Activated T-helper 1 cell treated with Interleukin-2 at 50 U/mL for 16 hours (primary cell): ENCODE measurements at places on chromosomes 2 and 18.

DNA sequence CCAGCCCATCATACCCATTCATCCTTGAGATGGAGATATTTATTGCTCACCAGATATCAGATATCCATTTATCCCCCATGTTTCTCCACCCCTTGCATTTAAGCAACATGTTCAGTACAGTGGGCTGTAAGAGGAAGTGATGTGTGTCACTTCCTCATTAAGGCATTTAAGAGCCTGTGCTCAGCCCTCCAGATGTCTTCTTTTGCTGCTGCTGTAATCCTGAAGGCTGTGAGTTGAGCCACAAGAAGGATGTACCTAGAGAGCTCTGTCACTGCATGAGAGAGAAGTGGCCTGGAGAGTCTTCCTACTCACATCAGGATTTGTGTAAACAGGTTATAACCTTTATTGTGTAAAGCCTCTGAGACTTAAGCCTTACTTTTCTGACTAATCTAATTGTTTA lies 151.8 kb upstream of the UNC80 start:
- DNase-seq: no peak

GRCh38 chr18:64806232-64806631 lies 657.3 kb upstream of the LINC00305 start:
- no peak for DNase-seq

- no peak for DNase-seq
Observed at GRCh38 chr18:35835833-35836232, 136.6 kb upstream of the RMP24 start.

DNA sequence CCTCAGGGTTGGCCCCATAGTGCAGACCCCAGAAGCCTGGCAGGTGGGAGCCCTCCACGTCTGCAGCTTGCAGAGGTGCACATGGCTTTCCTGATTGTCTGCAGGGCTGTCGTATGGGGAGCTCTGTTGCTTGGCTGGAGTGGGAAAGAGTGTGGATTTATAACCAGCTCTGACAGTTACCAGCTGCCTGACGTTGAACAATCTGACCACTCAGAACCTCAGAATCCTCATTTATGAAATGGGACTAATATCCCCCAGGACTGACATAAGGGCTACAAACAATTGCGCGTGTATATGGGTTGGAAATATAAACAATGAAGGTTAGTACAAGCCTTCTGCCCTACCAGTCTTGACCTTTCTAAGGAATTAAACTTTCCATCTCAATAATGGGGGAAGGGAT lies 13.9 kb upstream of the PXDN start:
- DNase-seq: no peak

DNA sequence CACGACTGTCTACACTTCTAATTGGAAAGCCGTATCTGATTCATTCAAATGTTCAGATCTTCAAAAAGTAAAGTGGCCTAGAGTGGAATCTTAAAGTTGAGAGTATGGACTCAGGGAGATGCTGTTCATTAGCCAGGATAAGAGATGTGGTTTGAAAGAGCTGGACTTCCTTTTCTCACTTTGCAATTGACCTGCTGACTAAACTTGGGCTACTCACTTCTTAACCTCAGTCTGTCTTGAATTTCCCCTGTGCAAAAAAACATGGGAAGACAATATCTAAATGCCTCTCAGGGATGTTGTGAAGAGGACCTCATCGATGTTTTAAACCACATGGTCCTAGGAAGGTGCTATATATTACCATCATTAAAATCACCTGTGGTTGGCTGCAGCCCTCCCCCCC lies 64.1 kb downstream of the BCL2 start:
- DNase-seq: no peak

- DNase-seq: no peak
Observed at GRCh38 chr18:11663439-11664029, 25.5 kb upstream of the GNAL start.

DNA sequence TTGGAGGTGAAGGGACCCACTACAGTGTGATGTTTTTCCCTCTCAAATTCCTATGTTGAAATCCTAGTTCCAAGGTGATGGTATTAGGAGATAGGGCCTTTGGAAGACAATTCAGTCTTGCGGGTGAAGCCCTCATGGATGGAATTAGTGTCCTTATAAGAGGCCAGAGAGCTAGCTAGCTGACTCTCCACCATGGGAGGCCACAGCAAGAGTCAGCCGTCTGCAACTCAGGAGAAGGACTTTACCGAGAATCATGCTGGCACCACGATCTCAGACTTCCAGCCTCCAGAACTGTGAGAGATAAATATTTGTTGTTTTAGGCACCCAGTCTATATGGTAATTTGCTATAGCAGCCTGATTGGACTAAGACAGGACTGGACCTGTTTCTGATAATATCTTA lies 461.4 kb downstream of the TSN start:
- no peak for DNase-seq

DNA sequence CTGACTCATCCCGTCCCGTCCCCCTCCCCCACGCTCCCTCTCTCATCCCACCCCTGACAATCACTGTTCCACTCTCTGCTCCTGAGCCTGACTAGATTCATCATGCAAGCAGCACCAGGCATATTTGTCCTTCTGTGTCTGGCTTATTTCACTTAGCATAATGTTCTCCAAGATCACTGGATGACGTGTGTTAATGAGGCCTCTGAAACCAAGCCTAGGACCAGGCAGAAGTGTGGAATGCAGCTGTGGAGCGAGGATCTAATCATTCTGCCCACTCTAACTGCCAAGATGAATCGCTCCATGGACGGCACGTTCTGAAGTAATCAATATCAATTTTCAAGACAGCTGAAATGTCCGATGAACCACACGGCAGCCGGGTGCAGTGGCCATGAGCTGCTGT lies 122.4 kb upstream of the ZNF236 start:
- DNase-seq: no peak

DNA sequence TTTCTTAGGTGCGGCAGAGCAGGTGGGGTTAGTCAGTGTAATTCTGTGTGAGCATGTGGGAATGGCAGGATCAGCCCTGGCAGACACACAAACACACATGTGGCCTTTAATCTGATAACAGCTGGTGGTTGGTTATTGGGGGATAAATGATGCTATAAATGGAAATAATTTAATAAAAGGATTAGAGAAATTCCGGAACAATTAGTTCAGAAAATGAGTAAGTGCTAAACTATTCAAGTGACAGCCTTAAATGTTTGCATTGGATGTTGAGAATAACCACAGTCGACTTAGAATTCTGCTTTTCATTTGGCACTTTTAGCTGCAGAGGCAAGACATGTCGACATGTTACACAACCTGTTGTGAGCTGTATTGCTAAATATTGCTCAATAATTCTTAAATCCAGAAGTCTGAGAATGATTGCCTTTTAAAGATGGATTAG lies 7.2 kb downstream of the SMYD1 start:
- DNase-seq: no peak

GRCh38 chr2:185813707-185814106 lies 75.1 kb downstream of the FSIP2 start:
- DNase-seq: no peak

DNA sequence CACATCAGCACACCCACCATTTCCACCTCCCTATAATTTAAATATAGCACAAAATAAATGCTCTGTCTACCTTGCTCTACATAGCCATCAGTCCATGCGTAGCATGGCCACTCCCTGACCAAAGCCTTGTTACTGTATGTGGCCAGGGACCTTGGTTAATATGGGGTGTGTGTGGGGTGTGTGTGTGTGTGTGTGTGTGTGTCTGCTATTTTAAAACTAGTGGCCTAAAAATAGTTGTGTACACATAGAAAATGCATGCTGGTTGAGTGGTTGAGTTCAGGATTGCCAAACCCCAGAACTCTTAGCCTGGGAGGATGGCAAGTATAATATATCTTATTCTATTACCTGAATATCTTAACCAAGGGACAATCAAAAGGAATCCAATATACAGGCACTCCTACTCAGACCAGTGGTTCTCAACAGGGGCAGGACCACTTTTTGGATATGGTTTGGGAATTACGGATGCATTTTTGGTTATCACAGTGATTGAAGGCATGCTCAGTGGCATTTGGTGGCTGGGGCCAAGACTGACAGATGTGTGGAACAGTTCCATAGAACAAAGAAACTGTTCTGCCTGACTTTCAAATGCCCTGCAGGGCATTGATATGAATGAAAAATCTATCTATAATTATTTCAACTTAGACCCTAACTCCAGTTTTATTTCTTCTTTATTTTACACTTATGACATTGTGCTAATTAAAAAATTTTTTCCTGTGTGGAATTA lies 72.3 kb upstream of the PSME4 start:
- DNase-seq: no peak

DNA sequence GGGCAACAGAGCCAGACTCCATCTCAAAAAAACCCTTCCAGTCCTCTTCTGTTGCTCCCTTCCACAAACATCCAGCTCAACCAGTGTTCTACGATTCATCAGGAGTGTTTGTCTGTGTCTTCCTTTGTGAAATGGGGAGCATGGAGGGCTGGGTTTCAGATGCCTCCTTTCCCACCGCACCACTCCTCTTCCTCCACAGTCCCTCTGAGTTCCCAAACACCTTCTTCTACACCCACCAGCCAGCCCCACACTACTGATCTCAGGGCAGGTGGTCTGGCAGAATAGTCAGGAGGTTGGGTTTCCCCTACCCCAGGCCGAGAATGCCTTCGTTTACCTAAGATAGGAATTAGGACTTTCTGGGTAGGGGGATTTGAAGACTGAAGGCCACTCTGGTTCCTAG lies 36.9 kb downstream of the NGEF start:
- DNase-seq: no peak

DNA sequence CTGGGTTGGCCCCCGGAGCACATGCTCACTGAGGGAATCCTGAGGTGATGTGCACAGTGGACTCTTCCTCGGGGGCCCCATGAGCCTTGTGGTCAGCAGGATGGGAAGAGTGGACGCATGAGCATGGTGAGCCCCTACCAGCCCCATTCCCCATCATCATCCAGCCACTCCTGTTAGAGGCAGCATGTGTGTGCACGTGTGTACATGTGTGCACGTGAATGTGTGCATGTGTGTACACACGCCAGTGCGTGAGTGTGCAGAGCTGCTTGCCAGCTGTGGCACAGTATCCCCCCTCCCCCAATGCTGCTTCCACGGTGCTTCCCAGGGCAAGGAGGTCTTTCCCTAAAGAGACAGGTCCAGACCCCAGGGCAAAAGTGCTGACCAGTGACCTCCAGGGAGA lies 57.8 kb downstream of the KIF1A start:
- no peak for DNase-seq

- DNase-seq: no peak
Observed at GRCh38 chr2:195164930-195165329, 492.1 kb upstream of the SLC39A10 start.

- DNase-seq: no peak
Observed at GRCh38 chr2:71700658-71701397, 247.5 kb downstream of the DYSF start.

- DNase-seq: no peak
Observed at GRCh38 chr18:54964741-54965140, 5.5 kb upstream of the CCDC68 start.

DNA sequence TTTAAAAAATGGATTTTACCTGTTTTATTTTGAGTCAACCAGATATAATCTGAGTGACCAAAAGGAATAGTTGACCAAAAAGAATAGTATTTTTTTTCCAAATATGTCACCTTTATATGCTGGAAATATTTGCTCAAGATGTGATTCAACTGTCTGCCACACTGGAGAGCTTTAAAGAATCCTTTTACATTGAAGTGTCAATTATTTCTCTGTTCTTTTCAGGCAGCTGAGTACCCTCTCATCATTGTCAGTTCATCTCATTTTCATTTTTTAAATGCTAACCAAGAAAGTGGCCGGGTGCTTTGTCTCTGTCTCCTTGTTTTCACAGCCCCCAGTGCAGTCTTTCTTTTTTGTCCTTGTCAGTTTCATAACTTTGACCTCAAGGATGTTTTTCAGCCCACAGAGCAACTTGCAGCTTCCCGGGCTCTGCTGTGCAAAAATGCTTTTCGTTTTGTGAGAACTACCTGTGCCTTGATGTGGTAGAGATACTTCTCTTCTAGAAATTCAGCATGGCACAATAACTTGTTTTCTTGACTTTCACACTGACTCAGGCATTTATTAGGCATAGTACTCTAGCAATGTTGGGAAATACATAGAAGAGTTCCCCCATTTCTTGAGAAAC lies 23.4 kb upstream of the CERS6 start:
- no peak for DNase-seq

GRCh38 chr2:106097038-106098000 lies 96.8 kb downstream of the UXS1 start:
- DNase-seq: no peak

DNA sequence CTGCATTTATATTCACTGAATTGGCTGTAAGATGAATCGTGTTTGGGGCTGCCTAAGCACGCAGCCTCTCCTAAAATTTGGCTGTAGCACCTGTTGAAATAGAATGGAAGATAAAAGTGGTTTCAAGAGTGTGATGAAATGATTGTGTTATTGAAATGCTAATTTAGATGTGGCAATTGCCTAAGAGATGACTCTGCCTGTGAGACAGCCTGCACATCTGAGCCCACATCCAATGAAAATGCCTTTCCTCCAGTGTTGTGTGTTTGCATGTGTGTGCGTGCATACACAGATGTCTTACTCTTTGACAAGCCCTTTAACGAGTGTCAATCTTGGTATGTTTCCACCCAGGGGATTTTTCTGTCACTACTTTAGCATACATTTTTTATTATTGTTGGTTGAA lies 346.9 kb downstream of the MEIS1 start:
- DNase-seq: no peak

DNA sequence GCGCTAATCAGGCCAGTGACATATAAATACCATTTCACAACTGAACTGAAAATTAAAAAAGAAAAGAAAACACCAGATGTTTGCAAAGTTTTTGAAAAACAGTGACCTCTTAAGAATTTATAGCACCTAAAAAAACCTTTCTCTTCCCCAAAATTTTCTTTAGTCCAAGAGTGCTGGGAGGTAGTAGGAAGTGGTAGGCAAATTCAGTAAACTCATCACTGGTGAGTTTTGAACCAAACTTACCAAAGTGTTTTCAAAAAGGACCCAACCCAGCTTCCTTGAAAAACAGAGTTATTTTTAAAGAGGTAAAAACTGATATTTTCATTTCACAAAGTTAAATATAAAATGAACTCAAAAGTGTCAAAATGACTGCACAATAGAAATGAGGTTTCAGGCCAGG lies 90.4 kb downstream of the TMEM247 start:
- no peak for DNase-seq

- DNase-seq: no peak
Observed at GRCh38 chr18:38497266-38497665, 931.7 kb upstream of the CELF4 start.

DNA sequence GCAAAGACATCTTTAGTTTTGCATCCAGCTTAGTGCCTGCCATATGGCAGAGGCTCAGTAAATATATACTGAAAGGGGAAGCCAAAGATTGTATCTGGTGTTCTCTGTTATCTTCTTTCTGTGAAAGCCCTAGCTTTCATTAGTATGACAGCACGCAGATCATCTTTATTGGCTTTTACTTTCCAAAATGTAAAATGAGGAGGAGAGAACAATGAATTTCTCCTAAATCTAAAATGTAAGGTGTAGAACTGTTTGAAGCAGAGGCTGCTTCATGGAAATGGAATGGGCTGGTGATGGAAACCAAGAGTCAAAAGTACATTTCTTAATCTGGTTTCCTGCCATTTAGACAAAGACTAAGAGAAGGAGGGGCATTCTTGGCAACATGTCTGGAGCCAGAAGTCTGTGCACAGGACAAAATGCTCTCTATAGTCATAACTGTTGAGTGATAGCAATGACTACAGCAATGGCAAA lies 1029.9 kb upstream of the PIK3C3 start:
- DNase-seq: no peak
